NCI-H2107 (cell line): ENCODE measurements at places on chromosomes 7 and 10.

- DNase-seq = no peak
Measured at GRCh38 chr10:71331736-71332135, 12.7 kb downstream of the SLC29A3 start.

DNA sequence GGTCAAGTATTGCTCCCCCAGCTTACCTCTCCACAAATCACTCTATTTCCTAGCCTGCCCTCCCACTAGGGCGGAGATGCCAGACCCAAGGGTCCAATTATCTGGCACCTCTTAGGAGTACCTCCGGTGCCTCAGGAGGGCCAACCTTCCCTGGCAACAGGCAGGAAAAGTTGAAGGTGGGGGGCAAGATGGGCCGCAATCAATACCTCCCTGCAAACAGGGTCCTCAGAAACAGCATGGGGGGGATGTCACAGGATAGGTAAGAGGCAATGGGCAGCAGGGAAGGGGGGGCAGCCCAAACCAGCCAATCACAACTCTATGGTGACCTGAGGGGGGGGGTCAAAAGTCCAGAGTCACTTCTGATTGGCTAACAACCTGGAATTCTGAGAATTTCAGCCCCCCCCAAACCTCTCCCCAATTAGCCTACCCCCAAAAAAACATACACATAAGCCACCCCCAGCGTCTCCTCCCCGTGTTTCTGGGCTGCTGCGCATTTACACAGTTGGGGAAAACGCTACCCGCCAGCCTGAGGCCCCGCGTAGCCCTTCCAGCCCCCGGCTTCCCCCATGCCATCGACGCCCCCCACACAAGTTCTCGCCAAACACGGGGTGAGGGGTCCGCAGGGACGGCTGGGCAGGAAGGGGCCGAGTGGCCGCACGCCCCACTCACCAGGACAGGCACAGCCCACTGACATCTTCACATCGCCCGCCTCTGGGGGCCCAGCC, 589 bp downstream of the LDB1 start:
- no peak for DNase-seq

- DNase-seq = no peak
Measured at GRCh38 chr10:7337431-7338171, 73.2 kb downstream of the SFMBT2 start.

GRCh38 chr10:20847512-20847911, 49.6 kb downstream of the NEBL start:
- no peak for DNase-seq

DNA sequence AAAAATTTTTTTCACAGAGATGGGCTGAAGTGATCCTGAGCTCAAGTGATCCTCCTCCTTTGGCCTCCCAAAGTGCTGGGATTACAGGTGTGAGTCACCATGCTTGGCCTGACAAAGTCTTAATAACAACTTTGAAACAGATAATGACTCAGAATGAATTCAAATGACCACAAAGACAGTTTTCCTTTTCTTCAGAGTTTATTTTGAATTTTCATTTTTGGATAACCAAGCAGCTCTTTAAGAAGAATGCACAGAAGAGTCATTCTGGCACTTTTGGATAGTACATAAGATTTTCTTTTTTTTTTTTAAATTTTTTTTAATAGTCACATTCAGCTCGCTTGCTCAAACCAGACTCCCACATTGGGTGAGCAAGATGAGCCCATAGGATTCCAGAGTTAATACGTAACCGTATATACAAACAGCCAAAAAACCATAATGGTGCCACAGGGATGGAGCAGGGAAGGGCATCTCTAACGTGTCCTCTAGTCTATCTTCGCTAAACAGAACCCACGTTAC, 43.0 kb upstream of the NMT2 start:
- DNase-seq = no peak

DNA sequence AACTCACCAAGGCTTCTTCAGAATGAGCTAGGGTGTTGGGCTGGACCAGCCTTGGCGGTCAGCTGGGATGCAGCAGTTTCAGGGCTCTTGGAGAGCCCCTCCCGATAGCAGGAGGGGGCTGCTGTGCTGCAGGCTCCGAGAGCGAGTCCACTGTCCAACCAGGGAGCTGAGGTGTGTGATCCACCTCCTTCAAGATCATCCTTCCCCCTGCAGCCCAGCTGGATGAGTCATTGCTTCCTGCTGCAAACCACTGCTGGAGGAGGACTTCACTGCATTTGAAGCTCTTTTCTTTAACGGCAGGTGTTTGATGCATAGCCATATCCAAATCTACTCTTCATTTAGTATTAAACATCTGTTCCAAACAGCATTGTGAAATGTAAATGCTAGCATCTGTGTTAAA, 54.2 kb upstream of the EBF3 start:
- no peak for DNase-seq

- DNase-seq = no peak
Measured at GRCh38 chr7:155188357-155188756, 109.3 kb upstream of the INSIG1 start.

DNA sequence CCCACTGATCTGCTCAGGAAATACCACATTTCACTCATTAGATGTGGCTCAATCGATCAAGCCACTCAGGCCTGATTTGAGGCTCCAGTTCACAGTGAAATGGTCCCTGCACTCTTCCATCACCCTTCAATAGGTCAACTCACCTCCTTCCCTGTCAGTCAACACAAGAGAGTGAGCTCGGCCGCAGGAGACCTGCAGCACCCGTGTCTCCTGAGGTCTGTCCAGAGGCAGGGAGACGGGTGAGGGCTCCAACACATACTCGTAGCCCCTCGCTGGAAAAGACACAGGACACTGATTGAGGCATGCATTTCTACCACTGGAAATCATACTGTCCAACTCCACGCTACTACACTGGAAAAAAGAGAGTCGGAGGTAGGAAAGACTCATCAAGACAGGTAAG, 7.1 kb downstream of the RCC1L start:
- DNase-seq = no peak

- DNase-seq = no peak
Measured at GRCh38 chr10:3455385-3456334, 283.1 kb upstream of the PITRM1 start.

DNA sequence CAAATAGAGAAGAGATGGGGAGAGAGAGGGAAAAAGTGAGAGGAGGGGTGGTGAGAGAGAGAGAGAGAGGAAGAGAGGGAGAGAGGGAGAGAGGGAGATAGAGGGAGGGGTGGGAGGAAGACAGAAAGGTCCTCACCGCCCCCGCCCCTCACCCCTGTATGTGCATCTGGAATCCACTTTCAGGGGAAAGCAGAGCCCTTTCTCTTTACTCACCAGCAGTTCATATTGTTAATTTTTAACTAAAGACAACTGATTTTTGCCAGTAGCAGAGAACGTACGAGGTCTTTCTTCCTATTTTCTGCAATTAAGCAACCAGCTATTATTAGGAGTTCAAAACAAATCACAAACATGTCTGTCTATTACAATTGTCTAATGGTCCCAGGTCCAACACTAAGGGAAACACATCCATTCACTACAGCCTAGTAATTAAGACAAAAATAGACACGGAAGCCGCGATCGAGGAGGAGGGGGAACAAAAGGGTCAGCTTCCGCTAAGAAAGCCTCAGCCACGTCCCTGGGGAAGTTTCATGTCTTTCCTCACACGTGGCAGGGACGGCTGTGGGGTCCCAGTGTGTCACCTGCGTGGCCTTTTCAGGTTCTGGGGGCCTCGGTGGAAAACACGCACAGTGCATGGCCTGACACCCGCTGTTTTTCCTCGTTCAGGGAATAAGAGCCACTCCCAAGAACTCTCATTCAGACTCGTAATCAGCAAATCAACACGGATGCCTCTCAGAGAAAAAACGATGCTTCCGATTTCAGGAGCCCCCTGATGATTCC, 572.0 kb downstream of the PTPRN2 start:
- DNase-seq = no peak

DNA sequence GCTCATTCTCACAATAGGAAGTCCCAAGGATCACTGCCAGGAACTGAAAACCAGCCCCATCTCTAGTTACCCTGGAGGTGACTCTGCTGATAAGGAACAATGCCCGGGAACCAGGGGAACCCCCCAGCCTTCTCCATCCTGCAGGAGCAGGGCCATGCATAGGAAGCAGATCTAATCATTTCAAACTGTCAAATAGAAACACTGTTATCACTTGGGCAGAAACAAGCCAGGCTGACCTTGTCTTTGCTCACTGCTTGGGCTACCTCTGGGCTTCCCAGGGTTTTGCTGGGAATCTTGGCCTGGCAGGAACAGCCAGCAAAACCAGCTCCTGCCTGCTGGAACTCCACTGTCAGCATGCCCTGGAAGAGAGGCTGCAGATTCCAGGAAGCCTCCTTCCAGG, 114.1 kb downstream of the RNF216 start:
- DNase-seq = no peak

DNA sequence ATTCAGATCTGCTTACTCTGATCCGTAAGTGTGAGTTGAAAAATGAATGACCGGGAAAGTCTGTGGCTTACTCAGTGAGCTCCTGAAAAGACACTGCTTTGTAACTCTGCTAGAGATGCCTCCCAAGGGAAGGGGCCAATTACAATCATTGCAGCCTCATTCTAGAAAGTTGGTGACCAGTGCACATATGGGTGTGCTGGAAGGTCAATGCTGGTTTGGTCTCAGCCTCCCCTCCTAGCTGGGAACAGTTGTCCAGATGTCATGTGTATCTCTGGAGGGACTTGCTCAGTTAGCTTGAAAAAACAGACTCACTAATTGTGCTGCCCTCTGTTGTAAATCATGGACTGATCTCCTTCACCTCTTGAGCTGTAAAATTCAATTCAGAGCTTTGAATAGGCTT, 405.0 kb downstream of the ADRA2A start:
- DNase-seq = no peak

- DNase-seq = no peak
Measured at GRCh38 chr7:77459311-77459726, 43.2 kb upstream of the GSAP start.

- DNase-seq = no peak
Measured at GRCh38 chr7:23249486-23249885, 2.9 kb downstream of the GPNMB start.

- DNase-seq = no peak
Measured at GRCh38 chr10:5692461-5693358, 8.1 kb downstream of the TASOR2 start.

GRCh38 chr10:114824391-114824790, 2.8 kb downstream of the FHIP2A start:
- DNase-seq = no peak

- DNase-seq = no peak
Measured at GRCh38 chr10:43138757-43139241, 554 bp downstream of the CSGALNACT2 start.

GRCh38 chr10:82866424-82867020, 991.5 kb downstream of the NRG3 start:
- no peak for DNase-seq

DNA sequence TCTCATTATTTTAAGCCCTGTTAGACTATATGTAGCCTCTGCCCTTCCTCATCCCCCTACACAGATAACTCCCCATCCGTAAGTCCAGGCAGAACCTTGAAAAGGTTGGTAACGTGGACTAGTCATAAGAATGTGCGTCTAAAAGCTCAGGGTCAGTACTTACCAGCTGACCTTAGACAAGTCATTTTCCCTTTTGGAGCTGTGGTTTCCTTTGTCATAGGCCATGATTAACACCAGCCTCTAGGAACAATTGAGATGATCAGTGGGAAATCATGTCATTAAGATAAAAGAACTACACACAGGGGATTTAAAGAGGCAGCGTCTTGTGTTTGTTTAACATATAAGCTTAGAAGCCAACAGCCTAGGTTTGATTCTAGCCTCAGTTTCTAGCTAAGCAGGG, 6.9 kb upstream of the UNC5B start:
- DNase-seq = no peak

DNA sequence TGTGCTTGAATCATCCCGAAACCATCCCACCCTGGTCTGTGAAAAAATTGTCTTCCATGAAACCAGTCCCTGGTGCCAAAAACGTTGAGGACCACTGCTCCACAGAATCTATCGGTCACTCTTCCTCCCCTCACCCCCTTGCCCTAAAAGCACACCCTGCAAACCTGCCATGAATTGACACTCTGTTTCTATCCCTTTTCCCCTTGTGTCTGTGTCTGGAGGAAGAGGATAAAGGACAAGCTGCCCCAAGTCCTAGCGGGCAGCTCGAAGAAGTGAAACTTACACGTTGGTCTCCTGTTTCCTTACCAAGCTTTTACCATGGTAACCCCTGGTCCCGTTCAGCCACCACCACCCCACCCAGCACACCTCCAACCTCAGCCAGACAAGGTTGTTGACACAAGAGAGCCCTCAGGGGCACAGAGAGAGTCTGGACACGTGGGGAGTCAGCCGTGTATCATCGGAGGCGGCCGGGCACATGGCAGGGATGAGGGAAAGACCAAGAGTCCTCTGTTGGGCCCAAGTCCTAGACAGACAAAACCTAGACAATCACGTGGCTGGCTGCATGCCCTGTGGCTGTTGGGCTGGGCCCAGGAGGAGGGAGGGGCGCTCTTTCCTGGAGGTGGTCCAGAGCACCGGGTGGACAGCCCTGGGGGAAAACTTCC, 784 bp upstream of the SERPINE1 start:
- DNase-seq = no peak

- no peak for DNase-seq
Measured at GRCh38 chr10:119503821-119504220, 38.7 kb downstream of the RGS10 start.

DNA sequence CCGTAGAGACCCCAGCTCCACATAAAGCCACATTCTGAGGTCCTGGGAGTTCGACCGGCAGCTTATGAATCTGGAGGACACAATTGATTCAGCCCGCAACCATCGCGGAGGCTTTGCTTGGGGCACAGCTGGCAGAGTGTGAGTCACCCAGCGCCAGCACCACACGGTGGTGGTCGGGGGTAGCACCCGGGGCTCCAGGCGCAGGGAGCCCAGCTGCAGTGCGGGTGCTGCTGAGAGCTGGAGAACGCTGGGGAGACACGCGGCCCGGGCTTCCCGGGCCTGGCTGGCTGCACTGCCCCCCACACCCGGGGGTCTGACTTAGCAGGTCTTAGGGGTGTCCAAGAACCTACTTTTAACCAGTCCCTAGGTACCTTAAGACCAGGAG, 87.9 kb downstream of the PAXIP1 start:
- DNase-seq = no peak

- no peak for DNase-seq
Measured at GRCh38 chr10:91156196-91156595, 64.3 kb upstream of the PCGF5 start.

DNA sequence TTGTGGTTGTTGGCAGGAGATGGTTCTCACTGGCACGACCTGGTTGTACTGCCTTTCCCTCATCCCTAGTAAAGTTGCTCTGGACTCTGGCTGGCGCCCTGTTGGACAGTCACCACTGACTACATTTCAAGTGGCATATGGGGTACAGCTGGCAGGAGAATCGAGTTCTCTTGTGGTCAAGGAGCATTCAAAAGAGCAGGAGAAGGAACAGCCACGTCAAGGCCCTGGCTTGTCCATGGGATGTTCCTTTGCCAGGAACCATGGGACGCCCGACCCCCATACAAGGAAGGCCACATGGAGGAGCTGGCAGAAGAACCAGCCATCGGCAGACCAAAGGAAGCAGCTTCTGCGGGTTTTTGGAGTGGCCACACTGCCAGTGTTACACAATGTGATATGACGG, 87.0 kb upstream of the SLC25A13 start:
- DNase-seq = no peak

DNA sequence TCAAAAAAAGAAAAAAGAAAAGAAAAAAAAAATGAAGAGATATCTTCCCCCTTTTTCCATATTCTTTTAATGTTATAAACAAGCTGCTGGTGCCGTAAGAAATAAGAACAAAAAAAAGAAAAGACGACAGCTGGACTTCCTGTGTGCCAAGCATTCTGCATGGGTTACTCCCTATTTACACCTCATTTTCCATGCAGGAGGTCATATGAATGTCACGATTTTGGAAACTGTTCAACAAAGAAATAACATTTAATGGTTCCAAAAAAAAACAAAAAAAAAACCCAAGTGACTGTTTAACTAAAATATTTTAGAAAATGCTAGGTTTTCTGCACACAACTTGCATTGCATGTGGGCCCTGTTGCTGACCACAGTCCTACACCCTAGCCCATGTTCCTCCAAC, 159.3 kb downstream of the TNS3 start:
- no peak for DNase-seq
